ENCODE measurements at places on chromosomes 2 and 18.
A peak's percentile ranks its signal among the peaks of the same experiment; 100 is the strongest.

GRCh38 chr2:24667542-24667941 lies 125.6 kb downstream of the PTRHD1 start:
- no peak for DNase-seq

DNA sequence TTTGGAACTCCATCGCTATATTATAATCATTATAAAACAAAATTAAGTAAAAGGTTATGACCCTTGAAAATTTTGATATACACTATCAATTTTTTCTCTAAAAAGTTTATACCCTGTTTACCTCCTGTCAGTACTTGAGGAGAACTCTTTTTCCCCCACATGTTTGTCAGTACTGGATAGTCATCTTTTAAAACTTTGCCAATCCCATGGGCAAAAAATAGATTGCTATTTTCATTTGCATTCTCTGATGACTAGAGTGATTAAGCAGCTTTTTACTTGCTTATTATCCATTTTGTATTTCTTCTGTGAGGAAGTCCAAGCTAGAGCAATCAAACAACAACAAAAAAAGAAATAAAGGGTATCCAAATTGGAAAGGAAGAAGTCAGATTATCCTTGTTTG lies 76.4 kb downstream of the DGKD start:
- DNase-seq, result no peak

GRCh38 chr18:22985250-22985649 lies 52.1 kb downstream of the RBBP8 start:
- no peak for DNase-seq

DNA sequence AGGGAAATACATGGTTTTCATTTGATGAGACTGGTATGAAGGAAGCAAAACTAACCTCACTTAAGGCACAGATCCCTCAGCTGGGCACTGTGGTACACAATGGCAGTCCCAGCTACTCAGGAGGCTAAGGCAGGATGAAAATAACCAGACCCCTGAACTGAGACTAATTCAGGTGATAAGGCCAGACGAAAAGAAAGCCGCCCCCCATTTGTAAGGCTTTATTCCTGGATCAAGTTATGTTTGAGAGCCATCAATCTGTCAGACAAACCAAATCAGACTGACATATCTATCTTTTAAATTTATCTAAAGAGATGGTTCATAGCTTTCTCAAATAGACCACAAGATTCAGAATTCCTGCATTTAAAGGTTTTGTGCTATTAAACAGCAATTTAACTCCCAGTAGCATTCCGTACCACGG lies 4.1 kb downstream of the SRSF7 start:
- no peak for DNase-seq

GRCh38 chr2:102138331-102138730 lies 4.2 kb upstream of the IL1R1 start:
- no peak for DNase-seq

DNA sequence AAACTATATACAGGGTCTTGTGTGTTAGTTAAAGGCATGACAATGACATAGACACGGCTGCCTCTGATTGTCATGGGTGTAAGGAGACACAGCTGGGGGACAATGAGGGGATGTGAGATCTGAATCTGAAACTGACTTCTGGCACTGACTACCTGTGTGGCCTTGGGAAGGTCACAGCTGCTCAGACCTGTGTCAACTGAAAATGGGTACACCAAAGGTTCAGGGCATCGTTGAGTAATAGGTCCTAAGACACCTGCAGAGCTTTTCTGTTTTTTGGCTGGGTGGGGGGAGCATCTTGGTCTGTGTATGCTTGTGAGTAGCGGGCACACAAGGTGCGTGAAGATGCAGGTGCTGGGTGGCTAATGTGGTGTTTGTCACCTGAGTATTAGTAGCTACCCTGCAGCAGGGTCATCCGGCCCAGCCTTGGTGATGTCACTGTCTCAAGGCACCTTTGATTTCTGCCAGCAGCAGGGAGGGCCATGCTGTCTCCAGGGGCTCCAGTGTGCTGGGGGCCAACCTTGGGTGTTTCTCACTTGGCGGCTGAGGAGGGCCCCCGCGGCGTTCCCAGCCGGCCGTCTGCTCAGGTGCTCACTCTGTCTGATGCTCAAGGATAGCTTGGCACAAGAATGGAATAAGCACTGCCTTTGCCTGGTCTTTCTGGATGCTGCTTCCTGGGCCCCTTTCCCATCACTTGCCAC lies 53.1 kb upstream of the HS6ST1 start:
- no peak for DNase-seq

DNA sequence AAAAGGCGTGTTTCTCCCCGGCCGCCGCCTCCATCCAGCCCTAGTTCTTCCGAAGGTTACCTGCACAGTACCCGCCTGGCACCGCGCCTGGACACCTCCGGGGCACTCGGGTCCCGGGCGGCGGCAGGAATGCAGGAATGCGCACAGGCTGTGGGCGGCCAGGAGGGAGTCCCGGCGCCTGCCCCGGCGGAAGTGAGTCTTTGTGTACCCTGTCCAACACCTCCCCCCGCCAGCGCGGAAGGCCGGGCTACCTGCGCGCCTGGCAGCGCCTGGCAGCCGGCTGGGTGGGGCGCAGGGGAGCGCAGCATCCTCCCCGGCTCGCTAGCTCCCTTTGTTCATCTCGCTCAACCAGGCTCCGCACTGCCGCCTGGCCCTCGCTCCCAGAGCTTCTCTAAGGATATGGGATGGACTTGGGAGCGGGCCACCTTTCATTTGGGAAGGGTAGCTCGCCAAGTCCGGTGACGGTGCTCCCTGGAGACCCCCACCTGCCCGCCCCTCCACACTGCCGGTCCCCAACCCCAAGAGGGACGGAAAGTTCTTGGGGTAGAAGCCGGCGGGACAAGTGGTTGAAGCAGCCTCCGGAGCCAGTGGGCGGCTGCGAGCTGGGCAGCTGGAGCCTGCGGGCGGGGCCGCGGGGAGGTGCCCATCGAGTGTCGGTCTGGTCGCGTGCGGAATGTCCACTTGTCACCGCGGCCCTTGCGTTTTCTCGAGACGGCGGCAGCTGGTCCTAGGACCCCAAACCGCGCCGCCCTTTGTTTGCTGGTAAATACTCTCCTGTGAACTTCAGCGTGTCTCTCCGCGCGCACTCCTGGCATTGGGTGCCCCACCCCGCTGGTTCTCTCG lies 1.2 kb upstream of the ST6GAL2 start:
- DNase-seq, result peak; percentile 17

DNA sequence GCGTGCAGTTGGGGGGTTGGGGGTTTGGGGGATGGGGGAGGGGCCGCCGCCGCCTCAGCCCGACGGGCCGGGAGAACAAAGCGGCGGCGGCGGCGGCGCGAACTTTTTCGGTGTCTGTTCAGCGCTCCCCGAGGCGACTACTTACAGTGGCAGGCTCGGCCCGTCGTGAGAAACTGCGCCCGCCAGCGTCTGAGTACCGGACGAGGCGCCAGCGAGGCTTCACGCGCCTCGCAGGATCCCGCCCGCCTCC lies 172 bp downstream of the PRKD3 start:
- DNase-seq, result no peak

GRCh38 chr18:61448316-61448715 lies 115.1 kb downstream of the CDH20 start:
- no peak for DNase-seq

Measured in activated T-cell treated with anti-CD3 and anti-CD28 coated beads, Interleukin-2, amount 50 U/mL, for 48 hours (primary cell).